ENCODE measurements at places on chromosomes 5 and 9.

GRCh38 chr9:14849851-14850250, 60.4 kb downstream of the FREM1 start:
- DNase-seq: no peak

DNA sequence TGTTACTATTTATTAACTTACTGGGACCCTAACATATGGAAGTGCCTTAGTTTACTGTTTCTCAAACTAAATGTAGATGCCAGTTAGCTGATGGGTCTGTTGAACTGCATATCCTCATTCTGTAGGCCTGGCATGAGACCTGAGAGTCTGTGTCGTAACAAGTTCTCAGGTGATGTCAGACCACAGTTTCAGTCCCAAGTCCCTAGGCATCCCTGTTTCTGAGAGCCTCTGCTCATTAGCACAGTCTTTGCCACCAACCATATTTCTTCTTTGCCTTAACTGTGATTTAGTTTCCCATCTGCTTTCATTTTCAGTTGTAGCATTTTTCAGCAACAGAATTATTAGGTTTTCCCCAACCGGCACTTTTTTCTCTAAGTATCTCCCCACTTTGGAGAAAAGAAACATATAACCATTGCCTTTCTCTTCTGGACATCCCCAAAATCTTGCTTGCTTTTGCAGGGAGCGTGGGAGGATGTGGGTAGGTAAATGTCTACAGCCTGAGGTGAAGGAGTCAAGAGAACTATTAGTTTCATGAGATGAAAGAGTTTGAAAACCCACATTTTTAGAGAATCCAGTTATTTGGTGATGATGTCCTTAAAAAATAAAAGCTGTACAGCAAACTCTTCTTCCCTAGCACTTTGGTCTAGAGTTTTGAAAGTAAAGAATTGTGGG, 74.6 kb downstream of the NUDT12 start:
- DNase-seq: no peak

DNA sequence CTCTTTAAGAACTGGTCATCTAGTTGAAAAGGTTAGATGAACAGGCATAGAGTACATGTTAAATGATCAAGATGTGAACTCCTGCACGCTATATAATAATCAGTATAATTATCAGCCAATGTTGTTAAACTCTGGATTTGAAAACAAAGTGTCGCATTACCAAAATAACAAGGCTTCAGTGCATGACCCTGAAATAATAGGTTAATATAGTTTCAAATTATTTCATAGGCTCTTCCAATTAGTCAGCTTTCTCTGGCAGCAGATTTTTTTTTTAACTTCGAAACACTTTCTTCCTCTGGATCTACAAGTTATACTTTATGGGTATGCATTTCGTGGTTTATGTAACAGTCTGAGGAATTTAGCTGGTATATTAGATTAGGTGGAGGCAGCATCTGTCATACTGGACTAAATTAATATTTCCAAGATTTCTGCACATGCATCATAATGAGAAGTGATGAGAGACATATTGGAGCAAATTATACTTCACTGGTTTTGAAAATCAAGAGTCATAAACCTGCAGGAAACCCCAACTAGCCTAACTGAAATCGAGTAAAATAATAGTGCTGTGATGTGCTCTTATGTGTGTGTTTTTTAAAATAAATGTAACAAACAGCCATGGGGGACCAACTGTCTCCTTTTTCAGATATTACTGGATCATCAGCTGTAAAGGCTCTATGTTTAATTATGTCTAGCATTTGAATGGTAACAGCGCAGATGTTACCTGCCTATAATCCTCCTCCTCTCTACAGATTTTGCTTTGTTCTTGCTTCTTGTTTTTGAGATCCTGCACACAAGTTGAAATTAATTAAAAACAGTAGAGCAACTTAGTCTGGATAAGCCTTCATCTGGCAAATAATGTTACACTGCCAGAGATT, 85.9 kb upstream of the CKMT2 start:
- no peak for DNase-seq

GRCh38 chr9:99356512-99356971, 134.5 kb downstream of the SEC61B start:
- DNase-seq: no peak

DNA sequence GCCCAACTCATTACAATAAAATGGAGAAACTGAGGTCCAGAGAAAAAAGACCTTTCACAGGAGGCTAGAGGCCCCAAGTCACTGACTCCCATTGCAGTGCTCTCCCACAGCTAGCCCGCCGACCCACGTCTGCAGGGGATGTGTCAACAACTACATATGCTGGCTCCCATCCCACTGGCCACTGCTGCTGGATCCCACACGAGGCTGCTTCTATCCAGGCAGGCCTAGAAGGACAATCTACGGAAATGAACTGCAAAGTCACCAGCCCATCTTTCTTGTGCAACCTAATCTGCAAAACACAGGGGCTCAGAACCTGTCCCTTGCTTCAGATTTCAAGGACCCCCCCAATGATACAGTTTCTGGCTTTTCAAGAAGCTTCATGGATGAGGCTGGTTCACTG, 24.0 kb downstream of the RAPGEF1 start:
- no peak for DNase-seq
